ENCODE measurements at places on chromosomes 13 and 19.

DNA sequence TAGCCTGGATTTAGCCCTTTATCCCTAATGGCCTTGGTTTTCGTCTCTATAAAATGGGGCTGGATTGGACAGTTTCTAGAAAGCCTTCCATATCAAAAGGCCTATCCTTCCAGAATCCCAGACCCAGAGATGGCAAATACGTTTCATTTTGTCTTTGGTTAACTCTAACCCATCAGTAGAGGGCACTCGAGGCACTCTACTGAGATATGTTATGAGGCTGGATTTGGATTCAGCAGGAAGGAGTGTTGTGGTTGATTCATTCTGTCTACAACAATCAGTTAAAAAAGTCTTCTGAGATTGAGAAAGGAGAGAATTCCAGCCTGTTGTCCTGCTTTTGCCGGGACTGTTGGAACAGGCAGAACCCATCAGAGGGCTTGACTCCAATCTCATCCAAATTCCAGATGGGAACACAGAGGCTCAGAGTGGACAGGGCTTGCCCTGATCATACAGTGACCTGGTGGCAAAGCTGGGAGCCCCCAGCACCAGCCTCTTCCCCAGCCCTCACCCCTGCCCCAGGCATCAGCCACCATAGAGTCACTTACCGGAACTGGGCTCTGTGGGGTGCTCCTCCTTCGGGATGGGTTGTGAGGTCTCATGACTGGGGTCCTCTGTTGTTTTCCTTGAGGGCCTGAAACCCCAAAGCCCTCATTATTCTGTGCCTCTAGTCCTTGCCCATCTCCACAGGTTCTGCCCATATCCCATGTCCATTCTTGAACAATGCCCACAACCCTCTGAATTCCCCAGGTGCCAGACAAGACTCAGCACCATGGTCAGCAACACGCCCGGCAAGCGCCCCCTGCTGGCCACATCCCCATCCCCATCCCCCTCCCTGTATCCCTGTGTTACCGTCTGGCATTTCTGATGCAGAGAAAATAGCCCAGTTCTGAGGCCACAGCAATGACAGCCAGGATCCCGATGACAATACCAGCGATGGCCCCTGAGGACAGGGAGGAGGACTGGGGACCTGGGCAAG lies 12.3 kb upstream of the ZNF180 start:
- DNase-seq = peak; percentile 16

GRCh38 chr13:40235160-40235796 lies 431.2 kb downstream of the FOXO1 start:
- DNase-seq = no peak

DNA sequence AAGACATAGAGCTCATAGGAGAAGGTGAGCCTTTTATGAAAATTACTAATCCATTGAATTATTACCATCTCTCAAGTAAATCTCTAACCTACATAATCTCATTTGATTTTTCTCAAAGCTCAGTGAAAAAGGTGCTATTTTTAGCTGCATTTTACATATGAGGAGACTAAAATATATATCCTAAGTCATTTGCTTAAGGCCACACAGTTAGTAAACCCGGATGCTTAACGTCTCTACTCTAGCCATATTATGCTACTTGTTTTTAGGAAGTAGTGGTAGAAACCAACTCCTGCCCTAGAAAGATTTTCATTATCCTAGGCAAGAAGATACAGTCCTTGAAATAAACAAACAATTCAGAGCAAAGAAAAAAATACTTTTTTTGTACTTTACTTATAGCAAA lies 108.9 kb downstream of the RBM26 start:
- DNase-seq = no peak

DNA sequence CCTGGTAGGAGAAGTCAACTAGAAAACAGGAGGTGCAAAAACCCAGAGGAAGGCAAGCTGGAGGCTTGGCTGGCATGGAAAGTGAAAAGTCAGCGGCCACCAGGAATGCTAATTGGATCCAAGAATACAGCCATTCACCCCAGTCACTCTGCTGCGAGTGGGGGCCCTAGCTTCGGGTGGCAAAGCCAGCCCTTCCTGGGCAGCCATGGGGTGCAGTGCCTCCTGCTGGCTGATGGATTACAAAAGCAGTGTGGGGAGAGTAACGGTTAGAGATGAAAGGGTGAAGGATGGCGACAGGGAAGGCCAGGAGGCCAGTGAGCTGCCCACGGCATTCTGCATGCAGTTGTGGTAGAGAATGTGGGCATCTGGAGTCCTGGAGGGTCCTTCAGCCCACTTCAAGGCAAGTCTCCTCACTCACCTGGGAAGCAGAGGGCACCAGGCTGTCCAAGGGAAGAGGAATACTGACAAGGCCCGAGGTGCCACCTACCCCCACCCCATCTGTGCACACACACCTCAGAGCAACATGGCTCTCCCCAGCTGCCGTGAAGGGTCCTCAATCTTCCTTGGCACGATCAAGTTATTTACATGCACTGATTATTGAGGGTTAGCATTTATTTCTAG lies 20.3 kb upstream of the EPHX3 start:
- DNase-seq = no peak

DNA sequence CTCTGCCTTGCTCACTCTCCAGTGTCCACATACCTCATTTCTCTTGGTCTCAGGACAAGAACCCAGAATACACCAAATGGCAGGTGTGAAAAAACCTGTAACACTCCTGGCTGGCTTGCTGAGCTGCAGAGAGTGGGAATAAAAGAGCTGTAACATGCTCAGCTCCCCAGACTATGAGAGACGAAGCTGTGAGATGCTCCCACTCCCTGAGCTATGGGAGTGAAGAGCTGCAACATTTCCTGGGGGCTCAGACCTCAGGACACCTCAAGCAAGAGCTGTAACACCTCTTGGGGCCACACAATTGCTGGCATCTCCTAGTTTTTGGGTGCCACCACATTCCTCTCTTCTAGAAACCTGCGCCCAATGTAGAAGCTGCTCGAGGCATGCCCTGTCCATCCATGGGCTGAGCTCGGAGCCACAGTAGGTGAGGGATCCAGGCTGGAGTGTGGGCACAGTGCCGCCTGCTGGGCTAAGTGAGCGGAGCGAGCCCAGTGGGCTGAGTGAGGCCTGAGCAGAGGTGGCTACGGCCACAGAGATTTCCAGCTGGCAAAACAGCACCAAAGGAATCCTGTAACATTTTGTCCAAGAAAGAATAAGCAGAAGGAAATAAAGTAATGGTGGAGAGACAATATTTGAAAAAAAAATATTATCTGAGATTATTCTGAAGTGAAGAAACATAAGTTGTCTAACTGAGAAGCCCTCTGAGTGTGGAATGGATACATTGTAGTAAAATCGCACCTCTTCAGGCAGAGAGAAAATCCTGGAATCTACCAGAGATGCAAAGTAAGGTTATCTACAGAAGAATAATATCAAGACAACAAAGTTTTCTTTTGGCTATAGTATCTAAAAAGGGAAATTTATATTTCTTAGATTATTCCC lies 186.2 kb upstream of the PCDH9 start:
- DNase-seq = peak; percentile 7

DNA sequence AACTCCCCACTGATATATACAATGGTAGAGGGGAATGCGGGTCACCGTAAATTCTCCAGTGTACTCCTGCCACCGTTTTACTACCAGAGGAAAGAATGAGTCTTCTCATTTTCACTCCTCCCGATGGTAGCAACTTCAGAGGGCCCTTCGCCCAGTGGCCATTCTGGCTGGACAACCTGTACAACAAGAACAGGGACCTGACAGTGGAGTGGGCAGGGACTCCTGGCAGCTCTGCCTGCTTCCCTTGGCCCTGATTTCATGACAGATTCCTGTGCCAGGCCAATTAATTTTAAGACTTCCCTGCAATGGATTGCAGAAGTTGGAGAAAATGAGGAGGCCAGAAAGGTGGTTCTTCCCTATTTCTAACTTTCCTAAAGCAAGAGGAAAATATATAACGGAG lies 148.9 kb downstream of the GPC6 start:
- DNase-seq = no peak

GRCh38 chr13:95756072-95756471 lies 79.1 kb downstream of the DNAJC3 start:
- no peak for DNase-seq

DNA sequence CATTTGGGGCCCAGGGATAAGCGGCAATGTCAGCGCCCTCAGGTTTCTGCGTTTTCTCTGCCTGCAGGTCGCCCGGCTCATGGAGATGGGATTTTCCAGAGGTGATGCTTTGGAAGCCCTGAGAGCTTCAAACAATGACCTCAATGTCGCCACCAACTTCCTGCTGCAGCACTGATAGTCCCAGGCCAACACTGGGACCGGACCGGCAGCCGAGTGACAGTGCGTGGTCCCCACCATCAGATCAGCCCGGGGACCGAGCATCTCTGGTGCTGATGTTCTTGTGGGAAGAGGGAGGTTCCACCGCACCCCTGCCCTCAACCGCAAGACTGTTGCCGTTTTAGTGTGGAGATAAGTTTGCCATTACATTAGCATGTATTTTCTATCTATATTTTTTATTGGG lies 78.0 kb upstream of the GPR183 start:
- DNase-seq = no peak

All from kidney capillary endothelial cell (primary cell).